H9 (cell line): ENCODE measurements at places on chromosomes 6 and 20.

- no peak for DNase-seq
These were observed 5.1 kb downstream of the SYCP2L start for GRCh38 chr6:10891960-10892359.

DNA sequence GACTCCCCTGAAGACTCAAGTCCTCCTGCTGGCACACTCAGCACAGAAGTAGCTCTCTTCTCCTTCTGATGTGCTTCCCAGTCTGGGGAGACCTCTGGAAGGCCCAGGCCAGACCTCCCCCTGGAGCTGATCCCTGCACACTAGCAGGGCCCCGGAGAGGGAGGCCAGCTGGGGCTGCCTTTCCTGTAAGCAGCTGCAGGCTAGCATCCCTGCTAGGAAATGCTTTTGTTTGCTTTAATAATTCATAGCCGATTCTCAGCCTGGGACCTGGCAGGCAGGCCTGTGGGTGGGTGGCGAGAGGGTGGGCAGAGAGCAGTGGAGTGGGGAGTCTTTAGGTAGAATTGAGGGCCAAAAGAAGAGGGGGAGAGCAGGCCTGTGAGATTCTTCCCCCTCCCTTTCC lies 5.2 kb downstream of the EBF4 start:
- no peak for DNase-seq

DNA sequence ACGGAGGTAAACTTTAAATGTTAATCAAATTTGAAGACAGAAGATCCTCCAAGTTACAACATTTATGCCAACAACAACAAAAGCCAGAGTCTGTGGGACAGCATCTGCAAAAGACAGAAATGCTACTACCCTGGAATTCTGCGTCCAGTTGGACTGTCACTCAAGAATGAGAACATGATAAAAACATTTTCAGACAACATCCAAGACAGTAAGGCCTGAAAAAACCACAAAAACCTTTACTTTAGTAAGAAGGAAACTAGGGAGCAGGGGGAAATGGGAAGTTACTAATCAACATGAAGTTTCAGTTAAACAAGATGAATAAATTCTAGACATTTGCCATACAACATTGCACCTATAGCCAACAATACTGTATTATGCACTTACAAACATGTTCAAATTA lies 77.6 kb downstream of the MLIP start:
- DNase-seq, result no peak

DNA sequence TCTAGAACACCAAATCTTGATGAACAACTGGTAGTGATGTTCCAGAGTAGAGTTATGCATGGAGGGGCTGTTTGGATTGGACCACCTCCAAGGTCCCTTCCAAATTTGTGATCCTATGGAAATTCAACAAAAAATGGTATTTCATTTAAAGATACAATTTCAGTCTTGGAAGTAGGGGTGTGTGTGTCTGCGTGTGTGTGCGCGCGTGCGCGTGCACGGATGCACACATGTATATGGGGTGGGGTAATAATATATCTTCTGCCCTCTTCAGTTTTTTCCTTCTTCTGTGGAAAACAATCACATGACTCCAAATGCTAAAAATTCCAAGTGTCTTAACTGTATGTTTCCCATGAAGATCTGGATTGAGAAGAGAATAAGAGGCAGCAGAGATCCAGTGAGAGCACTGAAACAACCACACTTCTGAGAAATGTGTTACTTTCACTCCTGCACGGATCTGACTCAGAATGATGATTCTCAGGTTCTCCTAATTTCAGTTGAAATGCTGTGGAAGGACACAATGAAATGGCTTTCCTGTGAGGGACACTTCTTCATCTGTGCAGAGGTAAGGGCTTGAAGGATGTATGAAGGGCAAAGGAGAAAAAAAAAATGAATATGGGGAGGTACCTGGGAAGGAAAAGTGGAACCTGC lies 10.6 kb upstream of the IL17F start:
- DNase-seq, result no peak

GRCh38 chr6:137967689-137968454 lies 100.8 kb downstream of the TNFAIP3 start:
- no peak for DNase-seq

- DNase-seq, result no peak
These were observed 3.3 kb downstream of the EFHC1 start for GRCh38 chr6:52423448-52423847.

GRCh38 chr6:79076782-79077641 lies 1.0 kb downstream of the PHIP start:
- peak; percentile 93 for DNase-seq

- no peak for DNase-seq
These were observed 754 bp downstream of the YWHAB start for GRCh38 chr20:44886266-44886651.
